ENCODE measurements at places on chromosomes 2 and 18. TPM values are rescaled to one million over a fixed set of nuclear protein-coding genes. Genes with fewer than 3 reads are reported as not detected.

SERPINB12 gene
- polyA plus RNA-seq = not detected

CEBPZOS gene
- polyA plus RNA-seq = 191 TPM

CRIM1 gene
- polyA plus RNA-seq = 10.5 TPM

FEV gene
- not detected for polyA plus RNA-seq

PTGR3 gene
- 0.84 TPM for polyA plus RNA-seq

TUBA4B gene
- polyA plus RNA-seq = 0.17 TPM

ARHGEF33 gene
- polyA plus RNA-seq = 1.6 TPM

TOGARAM2 gene
- 2.4 TPM for polyA plus RNA-seq

PSMA8 gene
- polyA plus RNA-seq = not detected

SH2D6 gene
- polyA plus RNA-seq = 0.26 TPM

REG3A gene
- polyA plus RNA-seq = not detected

NOTO gene
- 0.12 TPM for polyA plus RNA-seq

ANKRD62 gene
- not detected for polyA plus RNA-seq

CD28 gene
- not detected for polyA plus RNA-seq

VIT gene
- not detected for polyA plus RNA-seq

R3HDM1 gene
- 88.8 TPM for polyA plus RNA-seq

ITPRIPL1 gene
- 5.3 TPM for polyA plus RNA-seq

DSG4 gene
- not detected for polyA plus RNA-seq

EML6 gene
- polyA plus RNA-seq = 1.6 TPM

Measured in GM23338 (cell line).